ENCODE measurements at places on chromosomes 5 and 9.

- DNase-seq = no peak
Observed at GRCh38 chr9:88462191-88462590, 72.8 kb upstream of the NXNL2 start.

GRCh38 chr5:69007163-69007562, 86.7 kb upstream of the SLC30A5 start:
- DNase-seq = no peak

GRCh38 chr9:110814159-110814558, 145.6 kb downstream of the MUSK start:
- no peak for DNase-seq

- no peak for DNase-seq
Observed at GRCh38 chr5:88888848-88889188, 5.8 kb upstream of the MEF2C start.

DNA sequence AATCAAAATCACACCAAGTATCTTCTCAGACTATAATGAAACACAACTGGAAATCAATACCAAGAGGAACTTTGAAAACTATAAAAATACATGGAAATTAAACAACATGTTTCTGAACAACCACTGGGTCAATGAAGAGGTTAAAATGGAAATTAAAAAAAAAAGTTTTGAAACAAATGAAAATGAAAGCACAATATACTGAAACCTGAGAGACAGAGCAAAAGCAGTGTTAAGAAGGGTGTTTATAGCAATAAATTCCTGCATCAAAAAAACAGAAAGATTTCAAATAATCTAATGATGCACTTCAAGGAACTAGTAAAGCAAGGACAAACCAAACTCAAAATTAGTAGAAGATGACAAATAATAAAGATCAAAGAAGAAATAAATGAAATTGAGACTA, 92.0 kb downstream of the TMEM232 start:
- DNase-seq = no peak

GRCh38 chr5:95773335-95774059, 42.4 kb downstream of the RHOBTB3 start:
- no peak for DNase-seq

DNA sequence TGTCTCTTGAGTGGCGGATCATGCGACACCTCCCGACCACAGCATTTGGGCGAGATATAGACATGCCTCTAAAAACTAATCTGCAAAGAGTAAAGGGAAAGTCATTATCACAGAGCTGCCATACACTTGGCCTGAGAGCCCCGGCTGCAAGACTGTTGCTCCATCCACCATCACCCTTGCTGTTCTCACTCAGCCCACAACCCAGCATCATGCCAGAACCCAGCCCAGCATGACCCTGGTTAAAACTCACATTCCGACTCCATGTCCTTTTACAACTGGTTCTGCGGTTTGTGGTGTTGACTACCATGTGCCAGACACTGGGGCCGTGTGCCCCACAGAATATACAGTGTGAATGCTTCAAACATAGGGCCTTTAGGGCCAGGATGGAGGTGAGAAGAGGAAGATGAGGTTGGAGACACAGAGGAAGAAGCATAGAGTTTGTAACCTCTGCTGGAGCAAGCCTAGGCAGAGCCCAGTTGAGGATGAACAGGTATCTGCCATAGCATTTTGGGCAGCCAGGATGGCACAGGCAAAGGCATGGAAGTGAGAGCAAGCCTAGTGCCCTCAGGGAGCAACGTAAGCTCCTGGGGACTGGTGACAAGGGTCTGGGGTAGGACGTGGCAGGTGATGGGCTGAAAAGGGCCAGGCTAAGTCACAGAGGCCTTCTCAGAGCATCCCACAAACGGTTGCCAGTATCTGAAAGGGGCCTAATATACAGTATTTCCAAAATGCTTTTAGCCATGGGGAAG, 37.5 kb upstream of the SMU1 start:
- DNase-seq = no peak

DNA sequence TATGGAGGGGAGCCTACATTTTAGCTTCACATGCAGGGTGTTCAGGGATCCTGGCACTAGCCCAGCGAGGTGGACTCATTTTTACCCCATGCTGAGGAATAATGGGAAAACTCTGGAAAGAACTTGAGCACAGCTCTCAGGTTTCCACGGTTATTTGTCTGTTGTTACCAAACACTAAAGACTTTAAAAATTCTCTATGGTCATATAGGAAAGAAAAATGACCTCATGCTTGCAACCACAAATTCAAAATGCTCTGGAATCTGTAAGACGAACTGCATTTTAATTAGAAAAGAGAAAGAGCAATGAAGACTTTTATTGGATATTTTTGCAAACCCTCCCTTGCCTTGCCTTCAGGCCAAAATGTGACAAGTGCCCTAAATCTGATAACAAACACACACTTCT, 606.9 kb downstream of the EBF1 start:
- DNase-seq = no peak

DNA sequence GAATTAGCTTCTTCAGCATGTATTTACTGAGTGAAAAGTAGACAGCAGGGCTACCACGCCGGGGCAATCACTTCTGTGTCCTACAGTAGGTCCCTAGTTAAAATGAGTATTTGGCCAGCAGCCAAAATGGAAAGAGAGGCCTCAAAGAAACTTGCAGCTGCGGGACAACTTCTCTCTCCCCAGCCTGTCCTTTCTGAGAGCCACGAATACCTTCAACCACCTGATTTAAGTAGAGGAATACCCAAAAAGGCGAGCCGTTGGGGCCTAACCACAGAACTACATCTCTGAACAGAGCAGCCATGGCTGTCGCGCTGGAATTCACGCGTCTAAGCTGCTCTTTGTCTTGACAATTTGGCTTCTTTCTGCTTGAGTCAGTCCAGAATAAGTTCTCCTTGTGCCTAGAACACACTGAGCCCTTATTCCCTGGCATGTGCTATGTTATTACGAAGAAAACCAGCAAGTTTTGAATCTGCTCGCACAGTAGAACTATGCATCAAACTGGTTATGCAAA, 43.8 kb upstream of the GOLPH3 start:
- DNase-seq = no peak

DNA sequence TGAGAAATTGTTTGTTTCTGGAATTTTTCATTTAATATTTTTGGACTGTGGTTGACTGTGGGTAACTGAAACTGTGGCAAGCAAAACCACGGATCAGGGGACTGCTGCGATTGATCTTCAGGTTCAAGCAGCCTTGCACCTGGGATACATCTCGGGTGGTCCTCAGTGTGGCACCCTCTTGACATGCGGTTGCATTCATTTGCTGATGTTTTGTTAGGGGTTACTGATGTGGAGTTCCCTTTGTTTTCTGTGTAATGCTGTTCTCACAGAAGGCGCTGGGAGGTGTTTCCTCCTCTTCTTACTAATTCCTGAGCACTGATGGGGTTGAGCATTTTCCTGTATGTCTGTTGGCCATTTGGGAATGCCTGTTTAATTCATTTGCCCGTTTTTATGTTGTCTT, 60.4 kb downstream of the EHMT1 start:
- DNase-seq = no peak

- no peak for DNase-seq
Observed at GRCh38 chr9:34710023-34710422, at the start of gene CCL21. Gene CCL21 (minus strand): TSS chr9:34710136. CDS start chr9:34710066, 70 bp downstream.

- no peak for DNase-seq
Observed at GRCh38 chr5:100790170-100790665, 112.9 kb downstream of the ST8SIA4 start.

DNA sequence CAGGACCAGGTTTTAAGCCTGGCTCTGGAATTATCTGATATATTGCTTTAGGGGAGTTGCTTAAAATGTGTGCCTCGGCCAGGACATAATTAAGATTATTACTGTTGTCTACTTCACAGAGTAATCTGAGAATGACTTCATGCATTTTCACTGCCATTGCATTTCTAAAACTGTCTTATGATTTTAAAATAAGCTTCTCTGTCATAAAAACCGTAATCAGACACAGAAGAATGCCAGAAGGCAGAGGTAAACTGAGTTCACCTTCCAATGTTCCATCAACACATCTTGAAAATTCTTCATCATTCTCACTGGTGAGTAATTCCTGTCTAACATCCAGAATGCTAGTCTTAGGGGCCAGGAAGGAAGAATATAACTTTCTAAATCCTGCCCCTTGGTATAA, 47.1 kb downstream of the ISOC1 start:
- no peak for DNase-seq

DNA sequence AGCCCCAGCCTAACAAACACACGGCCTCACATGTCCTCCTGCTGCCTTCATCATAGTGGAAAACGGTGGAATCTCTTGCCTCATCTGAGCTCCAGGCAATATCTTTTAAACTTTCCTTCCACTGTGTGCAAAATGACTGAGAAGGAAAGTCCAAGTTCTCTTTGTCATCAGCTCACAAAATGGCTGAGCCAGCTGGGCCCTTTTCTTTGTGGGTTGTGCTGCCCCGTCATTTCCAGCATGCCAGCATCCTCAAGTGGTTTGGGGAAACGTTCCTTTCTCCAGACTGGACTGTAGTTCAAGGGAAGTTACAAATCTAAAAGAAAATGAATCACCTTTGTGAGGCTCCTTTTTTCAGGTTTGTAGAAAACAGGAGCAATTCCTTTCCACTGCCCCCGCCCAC, 171.1 kb upstream of the FSTL4 start:
- no peak for DNase-seq

GRCh38 chr9:101966691-101967090, 228.2 kb upstream of the GRIN3A start:
- DNase-seq = no peak

DNA sequence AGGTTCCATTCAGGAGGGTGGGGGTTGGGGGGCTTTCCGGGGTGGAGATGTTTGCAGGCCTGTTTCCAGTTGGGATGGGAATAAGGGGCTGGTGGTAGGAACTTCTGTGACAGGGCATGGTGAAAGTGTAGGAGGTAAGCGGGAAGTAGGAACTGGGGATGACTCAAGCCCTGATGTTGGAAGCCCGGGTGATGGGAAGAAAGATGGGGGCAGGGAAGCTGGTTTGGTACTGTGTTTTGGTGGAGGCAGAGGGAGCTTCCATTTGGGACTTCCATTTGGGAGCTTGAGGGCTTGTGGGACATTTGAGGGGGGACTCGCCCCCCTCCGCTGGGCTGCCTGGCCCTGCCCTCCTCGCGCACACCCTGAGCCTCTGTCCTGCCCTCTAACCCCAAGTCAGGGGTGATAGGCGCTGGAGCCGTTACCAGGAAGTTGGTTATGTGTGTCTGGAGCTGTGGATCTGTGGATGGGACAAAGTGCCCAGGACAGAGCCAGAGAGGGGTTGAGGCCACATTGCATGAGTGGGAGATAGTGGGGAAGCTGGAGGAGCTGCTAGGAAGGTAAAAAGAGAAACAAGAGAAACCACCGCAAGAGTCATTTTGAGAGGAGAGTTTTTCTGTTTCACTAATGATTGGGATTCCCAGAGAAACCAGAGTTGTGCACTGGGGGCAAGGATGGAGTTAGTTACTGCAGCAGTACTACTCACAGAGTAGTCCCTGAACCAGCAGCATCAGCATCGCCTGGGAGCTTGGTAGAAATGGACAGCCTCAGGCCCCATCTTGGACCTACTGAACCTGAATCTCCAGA, 6.6 kb downstream of the RGS14 start:
- DNase-seq = no peak

GRCh38 chr5:37606632-37607248, 227.6 kb downstream of the WDR70 start:
- no peak for DNase-seq
